ENCODE measurements at places on chromosomes 1 and 21. TPM values are rescaled to one million over a fixed set of nuclear protein-coding genes. Genes with fewer than 3 reads are reported as not detected.

- DNase-seq, result no peak
These were observed 9.7 kb downstream of the HSD3B1 start for GRCh38 chr1:119516680-119517079.

ZBTB18 gene
- 15.5 TPM for total RNA-seq

- no peak for DNase-seq
These were observed 19.2 kb upstream of the VASH2 start for GRCh38 chr1:212930986-212931678.

RNU1-4 gene
- 1,553 TPM for total RNA-seq

KRTAP11-1 gene
- not detected for total RNA-seq

- DNase-seq, result no peak
These were observed 381.5 kb downstream of the OMA1 start for GRCh38 chr1:58165073-58165472.

BEST4 gene
- total RNA-seq, result 0.26 TPM

NASP gene
- total RNA-seq, result 46.2 TPM

HAO2 gene
- total RNA-seq, result not detected

IKBKE gene
- 17.0 TPM for total RNA-seq

SELENOF gene
- total RNA-seq, result 204 TPM

- no peak for DNase-seq
These were observed 23.5 kb upstream of the RNU1-4 start for GRCh38 chr1:16716691-16717335.

DNA sequence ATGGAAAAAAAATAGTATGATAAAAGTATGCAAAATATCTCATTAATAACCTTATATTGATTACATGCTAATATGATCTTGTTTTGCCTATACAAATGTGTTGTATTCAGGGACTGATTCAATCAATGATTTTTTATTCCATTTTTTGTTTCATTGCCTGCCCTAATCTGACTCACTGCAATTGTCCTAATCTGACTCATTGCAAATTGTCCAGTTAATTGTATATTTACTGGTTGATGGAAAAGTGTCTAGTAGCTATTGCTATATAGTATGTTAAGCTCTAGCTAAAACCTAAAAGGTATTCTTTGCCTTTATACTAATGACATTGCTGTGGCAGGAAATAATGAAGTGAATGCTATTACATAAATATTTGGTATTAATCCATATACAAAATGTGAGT, 728.9 kb upstream of the ZP4 start:
- DNase-seq, result no peak

C8B gene
- not detected for total RNA-seq

KIF14 gene
- total RNA-seq, result 1.2 TPM

DNA sequence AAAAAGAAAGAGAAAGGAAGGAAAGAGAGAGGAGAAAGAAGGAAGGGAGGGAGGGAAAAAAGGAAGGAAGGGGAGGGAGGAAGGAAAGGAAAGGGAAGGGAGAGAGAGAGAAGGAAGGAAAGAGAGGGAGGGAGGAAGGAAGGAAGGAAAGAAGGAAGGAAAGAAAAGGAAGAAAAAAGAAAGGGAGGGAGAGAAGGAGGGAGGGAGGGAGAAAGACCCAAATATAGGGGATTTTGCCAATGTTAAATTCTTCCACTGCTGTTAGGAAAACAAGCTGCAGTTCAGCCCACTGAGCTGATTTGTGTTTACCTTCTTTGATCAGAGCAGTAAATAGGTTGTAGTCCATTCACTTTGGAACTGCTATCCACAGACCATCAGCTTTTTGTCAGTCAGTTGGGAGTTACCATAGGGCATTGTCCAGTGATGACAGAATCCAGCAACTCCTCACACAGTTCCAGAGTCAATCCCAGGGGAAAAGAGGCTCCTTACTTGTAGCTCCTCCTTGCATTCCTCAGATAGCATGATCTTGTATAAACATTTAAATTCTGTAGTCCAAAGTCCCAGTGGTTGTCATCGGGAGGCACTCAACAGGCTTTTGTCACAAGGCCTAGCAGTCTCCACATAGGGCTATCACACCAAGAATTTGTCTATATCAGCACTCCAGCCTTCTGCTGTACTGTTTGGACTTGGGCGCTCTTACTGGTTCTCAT, 13.5 kb upstream of the PPP1R8 start:
- DNase-seq, result peak; percentile 20

- no peak for DNase-seq
These were observed 37.8 kb downstream of the NID1 start for GRCh38 chr1:236027104-236027503.

ZNF593OS gene
- not detected for total RNA-seq

CYP4X1 gene
- 0.24 TPM for total RNA-seq

- DNase-seq, result no peak
These were observed 4.9 kb downstream of the UCHL5 start for GRCh38 chr1:193054169-193054675.

- DNase-seq, result no peak
These were observed 151.6 kb downstream of the CNIH3 start for GRCh38 chr1:224767676-224768075.

RHEX gene
- not detected for total RNA-seq

GSTM3 gene
- total RNA-seq, result 26.1 TPM

- DNase-seq, result no peak
These were observed 22.5 kb downstream of the CEP350 start for GRCh38 chr1:179976970-179977651.

B3GALT2 gene
- total RNA-seq, result 0.39 TPM

- no peak for DNase-seq
These were observed 6.7 kb downstream of the GADD45A start for GRCh38 chr1:67691712-67692111.

- no peak for DNase-seq
These were observed 66.0 kb downstream of the GNG12 start for GRCh38 chr1:67767103-67767782.

GJA5 gene
- total RNA-seq, result 0.36 TPM

DNA sequence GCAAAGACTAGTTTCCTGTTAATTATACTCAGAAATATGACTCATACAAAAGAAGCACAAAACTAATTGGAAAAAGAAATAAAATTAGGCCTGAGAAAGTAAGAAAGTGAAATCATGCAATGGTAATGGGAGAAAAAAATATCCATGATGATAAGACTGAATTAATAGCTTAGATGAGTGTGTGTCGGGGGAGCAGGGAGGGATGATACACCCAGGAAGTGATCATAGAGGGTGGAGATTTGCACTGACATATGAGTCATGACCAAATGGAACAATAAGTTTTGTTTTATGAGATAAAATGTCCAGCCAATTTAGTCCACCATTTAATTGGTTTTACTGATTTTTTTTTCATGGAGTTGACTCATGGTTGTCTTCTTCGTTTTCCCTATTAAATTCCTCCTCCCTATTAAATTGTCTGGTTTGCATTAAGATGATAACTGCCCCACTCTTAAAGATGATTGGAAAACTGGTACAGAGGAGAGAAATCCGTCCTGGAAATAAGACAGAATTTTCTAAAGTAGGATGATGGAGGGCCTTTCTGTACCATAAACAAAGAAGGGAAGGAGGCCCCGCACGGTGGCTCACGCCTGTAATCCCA, 111.7 kb upstream of the KCNJ6 start:
- peak; percentile 49 for DNase-seq

ZBTB21 gene
- 20.5 TPM for total RNA-seq

DNA sequence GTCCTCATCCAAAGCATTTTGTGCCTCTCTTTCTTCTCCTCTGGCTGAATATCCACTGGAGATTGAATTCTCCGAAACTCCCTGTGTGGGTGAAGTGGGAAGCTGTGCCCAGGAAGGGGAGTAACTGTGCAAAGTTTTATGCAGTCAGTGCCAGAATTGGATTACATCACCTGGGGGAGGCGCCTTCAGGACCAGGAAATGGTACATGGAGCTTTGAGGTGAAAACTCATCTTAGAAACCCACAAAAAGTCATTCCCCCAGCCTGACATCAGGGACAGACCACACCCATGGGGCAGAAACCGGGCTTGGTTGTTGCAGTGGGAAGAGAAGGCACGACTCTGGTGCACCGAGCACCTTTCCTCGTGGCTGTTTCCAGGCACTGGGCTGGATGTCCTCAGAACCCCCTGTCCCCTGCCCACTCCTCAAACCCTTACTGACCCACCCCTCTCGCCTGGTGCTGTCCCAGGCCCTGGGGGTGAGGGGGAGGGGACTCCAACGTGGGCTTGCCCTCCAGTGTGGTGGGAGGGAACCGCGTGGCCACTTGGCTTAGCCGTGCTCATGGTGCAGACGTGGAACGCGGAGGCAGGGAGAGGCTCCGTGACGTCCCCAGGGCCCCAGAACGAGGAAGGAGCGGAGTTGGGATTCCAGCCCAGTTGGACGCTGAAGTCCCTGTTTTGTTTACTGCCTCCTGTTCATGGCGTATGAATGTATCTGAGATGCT, 15.7 kb downstream of the TFF3 start:
- no peak for DNase-seq

DNA sequence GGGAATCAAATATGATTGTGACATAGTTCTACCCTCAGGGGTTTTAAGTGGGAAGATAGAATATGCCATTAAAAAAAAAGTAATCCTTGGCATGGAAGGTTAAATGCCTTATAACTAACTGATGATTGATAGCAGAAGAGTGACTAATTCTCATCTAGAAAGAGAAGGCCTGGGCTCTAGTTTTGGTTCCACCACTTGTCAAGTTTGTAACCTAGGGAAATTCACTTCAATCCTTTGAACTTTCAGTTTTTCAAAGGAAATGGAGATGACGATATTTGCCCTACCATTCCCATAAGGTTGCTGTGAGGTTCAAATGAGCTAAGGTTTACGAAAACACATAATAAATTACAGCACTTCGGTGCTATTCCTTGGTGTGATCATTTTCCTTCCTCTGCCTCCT, 88.5 kb downstream of the GPR88 start:
- no peak for DNase-seq

DNA sequence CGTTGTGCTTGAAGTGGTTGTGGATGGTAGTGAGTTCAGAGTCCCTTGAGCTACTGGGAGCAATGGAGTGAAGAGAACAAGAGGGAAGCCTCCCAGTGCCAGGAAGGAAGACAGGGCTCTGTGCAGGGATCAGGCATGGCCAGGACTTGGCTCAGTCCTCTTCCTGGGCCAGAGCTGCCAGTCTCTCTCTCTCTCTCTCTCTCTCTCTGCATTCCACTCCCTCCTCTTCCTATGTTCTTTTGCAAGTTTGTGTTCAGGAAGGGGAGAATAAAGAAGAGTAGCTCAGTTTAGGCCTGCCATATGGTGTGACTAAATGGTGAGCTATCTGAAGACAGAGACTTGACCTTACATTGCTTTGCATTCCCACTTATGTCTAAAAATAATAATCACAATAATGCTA, 20.5 kb upstream of the RPTN start:
- no peak for DNase-seq

KDF1 gene
- total RNA-seq, result 0.22 TPM

OR10J1 gene
- not detected for total RNA-seq

HSD11B1 gene
- not detected for total RNA-seq

DNA sequence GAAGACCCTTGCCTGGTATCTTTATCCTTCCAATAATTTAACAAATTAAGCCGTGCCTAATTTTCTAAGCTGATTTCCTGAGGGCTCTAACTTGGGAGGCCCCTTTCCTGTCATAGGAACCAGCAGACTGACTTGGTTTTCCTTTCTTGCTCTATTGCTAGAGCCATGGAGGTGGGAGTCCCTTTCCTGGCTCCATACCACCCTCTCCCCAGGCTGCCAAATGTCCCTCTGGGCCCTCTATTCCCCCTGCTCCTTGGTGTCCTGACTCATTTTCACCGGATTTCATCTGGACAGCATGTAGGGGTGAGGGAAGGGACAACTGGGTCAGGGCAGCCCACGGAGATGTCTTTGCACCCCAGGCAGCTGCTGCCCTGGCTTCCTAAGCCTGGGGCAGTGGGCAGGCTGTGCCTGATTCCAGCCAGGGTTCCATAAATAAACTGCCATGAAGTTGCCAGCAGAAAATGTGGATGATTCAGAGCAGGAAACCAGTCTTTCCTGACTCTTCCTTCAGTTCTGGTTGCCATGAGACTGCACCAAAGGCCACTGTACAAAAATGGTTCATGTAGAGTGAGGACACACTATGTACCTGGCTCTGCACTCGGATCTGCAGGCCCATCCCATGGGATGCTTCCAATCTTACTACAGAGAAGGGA, 38.0 kb upstream of the SERBP1 start:
- no peak for DNase-seq

DNA sequence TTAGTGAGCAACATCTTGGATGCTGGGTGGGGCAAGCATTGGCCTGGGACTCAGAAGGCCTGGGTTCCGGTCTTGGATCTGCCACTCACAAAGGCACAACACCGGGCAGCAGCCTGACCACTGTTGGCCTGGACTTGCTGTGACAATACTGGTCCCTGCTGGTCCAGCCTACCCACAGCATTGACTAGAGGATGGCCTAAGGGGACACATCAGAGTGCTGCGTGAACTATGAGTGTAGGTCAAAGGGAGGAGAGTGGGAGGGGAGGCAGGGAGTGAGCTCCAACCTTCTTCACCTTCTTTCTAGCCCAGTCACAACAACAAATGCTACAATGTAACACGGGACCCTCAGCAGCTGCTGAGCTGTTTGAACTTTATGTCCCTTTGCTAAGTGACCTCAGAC, 31.1 kb downstream of the TMEM50A start:
- no peak for DNase-seq

- DNase-seq, result no peak
These were observed 30.6 kb downstream of the RABIF start for GRCh38 chr1:202858331-202858730.

DNA sequence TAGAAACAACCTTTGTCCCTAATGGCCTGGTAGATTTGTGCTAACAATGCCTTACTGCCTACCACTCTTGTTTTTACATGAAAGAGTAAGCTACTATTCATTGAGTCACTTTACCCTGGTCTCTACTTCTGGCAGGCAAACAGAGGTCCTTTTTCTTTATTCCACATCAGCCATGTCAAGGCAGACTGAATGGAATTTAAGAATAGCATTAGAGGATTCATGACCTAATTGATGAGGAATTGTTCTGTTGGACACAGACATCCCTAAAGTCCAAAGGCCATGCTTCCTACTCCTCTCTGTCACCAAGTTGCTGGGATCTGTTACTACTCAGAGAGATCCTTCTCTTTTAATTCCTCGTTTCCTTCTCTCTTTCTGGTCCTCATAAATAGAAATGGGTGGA, 229.1 kb upstream of the ZP4 start:
- peak; percentile 11 for DNase-seq

DNA sequence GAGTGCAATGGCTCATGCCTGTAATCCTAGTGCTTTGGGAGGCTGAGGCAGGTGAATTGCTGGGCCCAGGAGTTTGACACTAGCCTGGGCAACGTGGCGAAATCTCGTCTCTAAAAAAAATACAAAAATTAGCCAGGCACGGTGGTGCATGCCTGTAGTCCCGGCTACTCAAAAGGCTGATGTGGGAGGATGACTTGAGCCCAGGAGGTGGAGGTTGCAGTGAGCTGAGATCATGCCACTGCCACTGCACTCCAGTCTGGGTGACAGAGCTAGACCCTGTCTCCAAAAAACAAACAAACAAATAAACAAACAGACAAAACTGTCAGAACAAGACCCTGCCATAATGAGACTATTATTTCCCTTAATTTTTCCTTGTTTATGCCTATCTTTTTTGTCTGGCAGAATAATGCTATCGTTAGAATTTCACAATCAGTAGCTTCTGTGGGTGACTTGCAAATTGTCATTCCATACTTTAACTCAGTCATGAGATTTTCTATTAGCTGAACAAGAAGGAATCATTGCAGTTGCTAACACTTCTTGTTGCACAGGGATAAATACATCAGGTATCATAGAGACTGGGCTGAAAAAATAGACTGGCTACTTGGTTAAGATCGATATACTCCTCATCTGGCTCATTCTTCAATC, 7.5 kb upstream of the THEM4 start:
- no peak for DNase-seq

PLA2G2D gene
- total RNA-seq, result not detected

GRCh38 chr21:41867313-41867712, 11.8 kb downstream of the PRDM15 start:
- DNase-seq, result no peak

- no peak for DNase-seq
These were observed 136.7 kb upstream of the SYT6 start for GRCh38 chr1:114290341-114290740.
